ENCODE measurements at places on chromosomes 1 and 21. TPM values are rescaled to one million over a fixed set of nuclear protein-coding genes. Genes with fewer than 3 reads are reported as not detected.

Gene RHBG
- not detected for polyA plus RNA-seq

Gene PTCH2
- polyA plus RNA-seq: not detected

- no peak for DNase-seq
- no peaks in the 10 kb centered on the region for H3K27me3 ChIP-seq
- no peak overlapping the region for H3K27ac ChIP-seq
- H3K4me1 ChIP-seq: peaks cover 13% of the 10 kb centered on the region
Observed at GRCh38 chr1:214303141-214303930, 22.4 kb downstream of the SMYD2 start.

DNA sequence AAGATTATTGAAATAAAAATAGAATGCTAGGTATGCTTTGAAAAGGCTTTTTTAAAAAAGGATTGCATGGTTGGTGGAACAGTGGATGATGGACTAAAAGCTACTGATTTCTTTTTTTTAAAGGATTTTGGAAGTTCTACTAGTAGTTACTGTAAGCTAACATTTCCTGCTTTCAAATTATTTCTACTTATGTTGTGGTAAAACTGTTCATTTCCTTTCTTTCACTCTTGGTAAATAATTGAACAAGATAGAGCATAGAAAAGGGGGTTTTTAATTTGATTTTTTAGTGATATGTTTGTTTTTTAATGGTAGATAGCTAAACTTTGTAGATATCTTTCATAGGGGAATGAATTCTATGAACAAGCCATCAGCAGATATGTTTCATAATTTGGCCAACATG, 104.4 kb downstream of the OLFML2B start:
- H3K4me1 ChIP-seq: peaks cover 17% of the 10 kb centered on the region
- no peaks in the 10 kb centered on the region for H3K27me3 ChIP-seq
- H3K36me3 ChIP-seq: no peaks in the 10 kb centered on the region

- no peak overlapping the region for H3K4me3 ChIP-seq
- H3K36me3 ChIP-seq: no peaks in the 10 kb centered on the region
- H3K27ac ChIP-seq: no peak overlapping the region
- H3K27me3 ChIP-seq: no peaks in the 10 kb centered on the region
- H3K4me1 ChIP-seq: no peaks in the 10 kb centered on the region
Observed at GRCh38 chr1:180920702-180921101, 8.0 kb downstream of the KIAA1614 start.

- H3K36me3 ChIP-seq: peaks cover 25% of the 10 kb centered on the region
- H3K4me3 ChIP-seq: peak overlapping the region; percentile 56
- H3K27ac ChIP-seq: peak overlapping the region; percentile 89
- H3K27me3 ChIP-seq: no peaks in the 10 kb centered on the region
- no peak for DNase-seq
- peaks cover 40% of the 10 kb centered on the region for H3K4me1 ChIP-seq
Observed at GRCh38 chr1:37808369-37809319, 636 bp upstream of the YRDC start.

Gene AHCTF1
- 22.6 TPM for polyA plus RNA-seq

GRCh38 chr1:201894343-201895119, 5.8 kb downstream of the SHISA4 start:
- no peak overlapping the region for H3K4me3 ChIP-seq
- H3K27ac ChIP-seq: no peak overlapping the region
- H3K36me3 ChIP-seq: no peaks in the 10 kb centered on the region
- peaks cover 9% of the 10 kb centered on the region for H3K27me3 ChIP-seq

- H3K27ac ChIP-seq: no peak overlapping the region
- no peak for DNase-seq
- H3K4me1 ChIP-seq: peaks cover 4% of the 10 kb centered on the region
- H3K36me3 ChIP-seq: no peaks in the 10 kb centered on the region
Observed at GRCh38 chr1:109819906-109820305, 56.2 kb upstream of the EPS8L3 start.

Gene REN
- not detected for polyA plus RNA-seq

Gene CR1
- 4.1 TPM for polyA plus RNA-seq

DNA sequence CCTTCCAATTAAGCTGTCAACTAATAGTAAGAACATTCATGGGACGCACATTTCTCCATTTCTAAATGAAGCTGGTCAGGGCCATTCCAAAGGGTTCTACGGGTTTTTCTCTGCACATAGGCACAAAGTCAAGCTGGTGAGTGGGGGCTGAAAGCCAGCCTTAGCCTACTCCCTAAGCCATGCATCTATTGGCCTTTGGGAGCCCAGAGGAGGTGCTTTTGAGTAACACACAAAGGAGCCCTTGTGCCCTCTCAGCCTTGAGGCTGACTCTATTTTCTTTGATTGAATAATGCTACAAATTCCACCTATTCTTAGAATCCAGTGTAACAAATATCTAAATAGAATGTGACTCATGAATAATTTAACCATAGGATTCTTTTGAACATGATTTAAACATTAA, 73.6 kb downstream of the RGS13 start:
- DNase-seq: no peak
- H3K4me1 ChIP-seq: no peaks in the 10 kb centered on the region
- H3K36me3 ChIP-seq: no peaks in the 10 kb centered on the region
- H3K27ac ChIP-seq: no peak overlapping the region
- no peaks in the 10 kb centered on the region for H3K27me3 ChIP-seq

Gene FABP3
- not detected for polyA plus RNA-seq

DNA sequence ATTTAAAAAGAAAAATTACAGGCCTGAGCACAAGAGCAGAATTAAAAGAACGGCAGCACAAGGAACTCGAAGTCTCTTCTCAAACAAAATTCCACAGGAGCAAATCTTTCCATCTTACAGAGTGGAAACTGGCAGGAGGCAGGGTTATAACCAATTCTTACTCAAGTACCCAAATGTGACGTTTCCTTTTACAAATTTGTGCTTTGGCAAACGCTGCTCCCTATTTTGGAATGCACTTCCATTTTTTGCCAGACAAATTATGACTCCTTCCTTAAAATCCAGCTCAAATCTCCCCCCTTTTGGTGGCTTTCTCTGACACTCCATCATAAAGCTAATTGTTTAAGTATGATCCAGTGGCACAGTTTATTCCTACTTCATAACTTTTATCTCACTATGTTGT, 7.8 kb downstream of the ERI3 start:
- no peaks in the 10 kb centered on the region for H3K36me3 ChIP-seq
- DNase-seq: no peak
- no peak overlapping the region for H3K27ac ChIP-seq
- H3K4me3 ChIP-seq: no peak overlapping the region
- no peaks in the 10 kb centered on the region for H3K4me1 ChIP-seq
- no peaks in the 10 kb centered on the region for H3K27me3 ChIP-seq

DNA sequence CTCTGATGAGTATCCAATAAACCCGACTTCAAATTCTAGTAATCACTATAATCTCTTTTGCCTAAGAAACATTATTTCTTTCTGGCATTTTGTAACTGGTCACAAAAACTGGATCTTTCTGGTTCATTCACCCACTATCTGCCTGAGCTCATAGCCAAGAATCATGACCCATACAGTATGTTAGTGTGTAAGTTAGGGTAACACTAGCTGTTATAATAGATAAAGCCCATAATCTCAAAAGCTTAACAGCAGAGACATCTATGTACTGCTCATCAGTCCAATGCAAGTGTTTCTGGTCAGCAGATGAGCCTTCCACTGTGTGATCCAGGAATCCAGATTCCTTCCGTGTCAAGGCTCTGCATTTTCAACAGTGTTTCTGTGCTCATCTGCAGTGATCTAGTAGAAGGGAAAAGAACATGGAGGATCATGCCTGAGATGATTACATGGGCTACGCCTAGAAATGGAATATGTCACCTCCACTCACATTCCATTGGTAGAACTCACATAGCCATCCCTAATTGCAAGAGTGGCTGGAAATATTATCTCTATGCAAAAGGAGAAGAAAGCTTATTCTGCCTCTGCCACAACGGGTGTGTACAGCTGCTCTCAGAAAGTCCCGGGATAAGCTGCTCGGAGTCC, 27.7 kb downstream of the RRAGC start:
- no peaks in the 10 kb centered on the region for H3K4me1 ChIP-seq
- no peak overlapping the region for H3K4me3 ChIP-seq
- no peaks in the 10 kb centered on the region for H3K27me3 ChIP-seq
- DNase-seq: no peak
- H3K27ac ChIP-seq: no peak overlapping the region
- H3K36me3 ChIP-seq: no peaks in the 10 kb centered on the region

Gene F5
- polyA plus RNA-seq: 3.3 TPM

DNA sequence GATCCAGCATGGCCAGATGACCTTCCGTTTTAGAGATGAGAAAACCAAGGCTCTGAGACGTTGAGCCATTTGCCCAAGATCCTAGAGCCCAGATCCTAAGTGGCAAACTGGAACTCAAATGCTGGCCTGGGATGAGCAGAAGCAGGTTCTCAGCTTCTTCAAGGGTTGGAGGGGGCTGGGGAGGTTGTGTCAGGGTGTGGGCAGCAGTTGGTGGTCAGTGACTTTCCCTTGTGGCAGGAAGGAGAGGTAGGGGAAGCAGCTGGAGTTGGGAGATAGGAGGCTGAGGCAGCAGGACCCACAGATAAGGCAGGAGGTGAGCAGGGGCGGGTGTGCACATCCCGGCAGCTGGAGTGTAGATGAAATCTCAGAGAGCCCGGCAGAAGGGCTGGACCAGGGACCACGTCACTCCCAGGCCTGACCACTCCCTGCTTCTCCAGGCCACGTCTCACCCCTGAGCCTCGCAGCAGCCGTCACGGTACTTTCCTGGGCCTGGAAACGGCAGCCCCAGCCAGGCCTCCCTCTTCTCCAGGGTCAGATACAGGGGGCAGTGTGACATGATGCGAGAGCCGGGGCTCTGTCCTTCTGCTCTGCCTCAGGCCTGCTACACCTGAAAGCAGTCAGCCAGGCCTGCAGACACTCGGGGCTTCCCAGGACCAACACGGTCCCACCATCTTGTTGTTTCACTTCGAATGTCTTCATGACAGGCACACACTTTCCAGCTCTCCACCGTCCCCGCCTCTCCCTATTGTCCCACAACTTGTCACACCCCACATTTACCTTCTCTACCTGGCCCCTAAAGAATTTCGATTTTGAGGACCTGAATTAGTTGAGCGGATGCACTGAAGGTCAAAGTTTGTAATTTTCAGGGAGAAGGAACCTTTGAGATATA, 11.5 kb upstream of the LAPTM5 start:
- DNase-seq: no peak
- no peaks in the 10 kb centered on the region for H3K27me3 ChIP-seq
- no peak overlapping the region for H3K27ac ChIP-seq
- H3K4me1 ChIP-seq: peaks cover 16% of the 10 kb centered on the region
- H3K4me3 ChIP-seq: no peak overlapping the region

DNA sequence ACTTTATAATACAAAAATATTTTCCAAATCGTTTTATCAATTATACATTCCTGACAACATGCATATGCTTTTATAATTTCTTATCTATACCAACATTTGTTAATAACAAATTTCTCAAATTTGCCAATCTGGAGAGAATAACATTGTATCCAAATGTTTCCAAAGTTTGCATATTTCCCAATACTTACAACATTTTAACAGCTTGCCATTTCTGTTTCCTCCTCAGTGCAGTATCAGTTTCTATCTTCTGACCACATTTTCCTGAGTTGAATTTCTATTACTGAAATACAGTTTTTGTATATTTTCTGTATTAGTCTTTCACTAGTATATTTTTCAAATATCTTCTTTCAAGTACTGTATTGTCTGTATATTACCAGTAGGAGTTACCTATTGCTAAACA, 1594.3 kb downstream of the PLA2G4A start:
- no peaks in the 10 kb centered on the region for H3K4me1 ChIP-seq
- no peak for DNase-seq
- H3K27ac ChIP-seq: no peak overlapping the region

Gene CTBS
- polyA plus RNA-seq: 21.7 TPM

- H3K27ac ChIP-seq: no peak overlapping the region
- no peaks in the 10 kb centered on the region for H3K27me3 ChIP-seq
- no peak overlapping the region for H3K4me3 ChIP-seq
- no peak for DNase-seq
- no peaks in the 10 kb centered on the region for H3K36me3 ChIP-seq
- H3K4me1 ChIP-seq: no peaks in the 10 kb centered on the region
Observed at GRCh38 chr1:27584453-27584852, 19.5 kb downstream of the AHDC1 start.

GRCh38 chr1:233240829-233241682, 54.5 kb downstream of the PCNX2 start:
- H3K27ac ChIP-seq: no peak overlapping the region
- H3K27me3 ChIP-seq: no peaks in the 10 kb centered on the region

- no peak overlapping the region for H3K4me3 ChIP-seq
- no peaks in the 10 kb centered on the region for H3K4me1 ChIP-seq
- DNase-seq: no peak
- H3K27me3 ChIP-seq: no peaks in the 10 kb centered on the region
- H3K27ac ChIP-seq: no peak overlapping the region
Observed at GRCh38 chr1:115477071-115477470, 139.0 kb upstream of the NGF start.

GRCh38 chr1:205792481-205792881, 17.2 kb upstream of the RAB29 start:
- no peaks in the 10 kb centered on the region for H3K4me1 ChIP-seq
- no peak overlapping the region for H3K27ac ChIP-seq
- peaks cover 30% of the 10 kb centered on the region for H3K36me3 ChIP-seq
- H3K27me3 ChIP-seq: no peaks in the 10 kb centered on the region
- H3K4me3 ChIP-seq: no peak overlapping the region

Gene PLPPR5
- not detected for polyA plus RNA-seq

Gene AIM2
- 8.0 TPM for polyA plus RNA-seq

Gene KCNN3
- polyA plus RNA-seq: not detected

- no peak overlapping the region for H3K27ac ChIP-seq
- H3K4me3 ChIP-seq: no peak overlapping the region
- H3K36me3 ChIP-seq: no peaks in the 10 kb centered on the region
- peaks cover 6% of the 10 kb centered on the region for H3K27me3 ChIP-seq
Observed at GRCh38 chr21:43272591-43272990, 103.8 kb downstream of the CRYAA start.

Gene LCA5L
- polyA plus RNA-seq: not detected

Gene SLC5A9
- not detected for polyA plus RNA-seq

GRCh38 chr1:213745451-213745850, 242.3 kb upstream of the PROX1 start:
- no peaks in the 10 kb centered on the region for H3K36me3 ChIP-seq
- no peak overlapping the region for H3K4me3 ChIP-seq
- no peaks in the 10 kb centered on the region for H3K4me1 ChIP-seq
- H3K27me3 ChIP-seq: no peaks in the 10 kb centered on the region

DNA sequence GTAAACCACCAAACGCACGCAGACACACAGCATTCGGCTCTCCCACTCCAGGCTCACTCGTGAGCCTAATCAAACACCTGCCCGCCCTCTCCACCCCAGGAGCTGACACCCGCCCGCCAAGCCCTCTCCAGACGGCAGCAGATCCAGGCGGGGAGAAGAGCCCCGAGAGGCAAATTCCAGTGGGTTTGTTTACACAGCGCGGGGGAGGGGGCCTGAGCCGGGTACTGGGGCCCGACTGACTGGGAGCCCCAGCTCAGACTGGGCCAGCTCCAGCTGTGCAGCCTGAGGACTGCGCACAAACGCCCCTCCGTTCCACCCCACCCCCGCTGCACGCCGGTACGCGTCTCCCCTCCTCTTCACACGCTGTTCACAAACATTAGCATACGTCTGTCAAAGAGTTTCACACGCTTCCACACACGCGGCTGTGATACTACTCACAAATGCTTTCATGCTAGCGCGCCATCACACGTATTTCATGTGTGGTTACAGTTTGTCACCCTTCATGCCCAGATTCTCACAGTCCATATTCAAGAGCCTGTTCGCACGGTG, 1.0 kb upstream of the EFNA1 start:
- no peaks in the 10 kb centered on the region for H3K36me3 ChIP-seq
- H3K27me3 ChIP-seq: peaks cover 12% of the 10 kb centered on the region

Measured in CD4-positive, alpha-beta memory T cell (primary cell).